Activated CD4-positive, alpha-beta T cell treated with anti-CD3 and anti-CD28 coated beads, Interleukin-2, amount 10 ng/mL, durations not matched to agents 7 days and 5 days (primary cell): ENCODE measurements at places on chromosomes 3 and 15. TPM values are rescaled to one million over a fixed set of nuclear protein-coding genes. Genes with fewer than 3 reads are reported as not detected.

- DNase-seq = no peak
- peaks cover 20% of the 10 kb centered on the region for H3K36me3 ChIP-seq
- no peak overlapping the region for H3K4me3 ChIP-seq
- H3K27ac ChIP-seq = no peak overlapping the region
- H3K27me3 ChIP-seq = no peaks in the 10 kb centered on the region
These were observed 31.9 kb downstream of the TNIK start for GRCh38 chr3:171428321-171428787.

RNF111 gene
- total RNA-seq = 44.2 TPM

DNA sequence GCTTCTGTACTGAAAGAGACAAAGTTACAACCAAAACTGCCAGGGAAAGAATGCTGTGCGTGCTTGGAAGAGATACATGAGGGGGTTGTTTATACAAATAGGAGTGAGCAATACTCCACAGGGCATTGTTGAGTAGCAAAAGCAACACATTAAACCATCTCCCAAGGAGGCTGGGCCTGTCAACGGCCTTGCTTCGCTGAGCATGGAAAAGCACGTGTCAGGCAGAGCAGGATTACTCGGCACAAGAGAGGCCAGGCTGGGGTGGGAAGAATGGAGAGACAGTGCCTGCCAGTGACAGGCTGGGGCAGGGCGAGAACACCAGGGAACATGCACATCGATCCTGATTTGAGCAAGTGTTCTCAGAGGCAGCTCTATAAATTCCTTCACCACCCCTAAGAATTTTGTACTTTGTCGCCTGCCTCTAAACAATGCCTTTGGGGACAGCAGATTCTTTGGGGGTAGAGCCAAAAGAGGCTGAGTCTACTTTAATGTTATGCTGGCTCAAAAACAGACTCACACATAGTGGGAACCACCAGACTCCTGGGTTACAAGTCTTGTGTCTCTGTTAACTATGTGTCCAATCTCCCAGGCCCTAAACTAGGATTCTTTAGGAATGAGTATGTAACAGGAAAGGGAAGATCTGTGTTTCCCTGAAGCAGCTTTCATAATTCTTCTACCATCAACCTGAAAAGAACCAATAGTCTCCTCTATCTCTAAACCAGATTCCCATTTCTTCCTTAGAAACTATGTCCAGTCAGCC, 67.2 kb downstream of the LIPC start:
- H3K27me3 ChIP-seq = no peaks in the 10 kb centered on the region
- H3K36me3 ChIP-seq = no peaks in the 10 kb centered on the region
- no peak overlapping the region for H3K4me3 ChIP-seq

TFRC gene
- 239 TPM for total RNA-seq

- H3K36me3 ChIP-seq = no peaks in the 10 kb centered on the region
- H3K4me3 ChIP-seq = no peak overlapping the region
- no peaks in the 10 kb centered on the region for H3K4me1 ChIP-seq
- no peak overlapping the region for H3K27ac ChIP-seq
- DNase-seq = no peak
These were observed 67.1 kb upstream of the ROBO2 start for GRCh38 chr3:76972624-76973296.
